ENCODE measurements at places on chromosomes 5 and 9.

DNA sequence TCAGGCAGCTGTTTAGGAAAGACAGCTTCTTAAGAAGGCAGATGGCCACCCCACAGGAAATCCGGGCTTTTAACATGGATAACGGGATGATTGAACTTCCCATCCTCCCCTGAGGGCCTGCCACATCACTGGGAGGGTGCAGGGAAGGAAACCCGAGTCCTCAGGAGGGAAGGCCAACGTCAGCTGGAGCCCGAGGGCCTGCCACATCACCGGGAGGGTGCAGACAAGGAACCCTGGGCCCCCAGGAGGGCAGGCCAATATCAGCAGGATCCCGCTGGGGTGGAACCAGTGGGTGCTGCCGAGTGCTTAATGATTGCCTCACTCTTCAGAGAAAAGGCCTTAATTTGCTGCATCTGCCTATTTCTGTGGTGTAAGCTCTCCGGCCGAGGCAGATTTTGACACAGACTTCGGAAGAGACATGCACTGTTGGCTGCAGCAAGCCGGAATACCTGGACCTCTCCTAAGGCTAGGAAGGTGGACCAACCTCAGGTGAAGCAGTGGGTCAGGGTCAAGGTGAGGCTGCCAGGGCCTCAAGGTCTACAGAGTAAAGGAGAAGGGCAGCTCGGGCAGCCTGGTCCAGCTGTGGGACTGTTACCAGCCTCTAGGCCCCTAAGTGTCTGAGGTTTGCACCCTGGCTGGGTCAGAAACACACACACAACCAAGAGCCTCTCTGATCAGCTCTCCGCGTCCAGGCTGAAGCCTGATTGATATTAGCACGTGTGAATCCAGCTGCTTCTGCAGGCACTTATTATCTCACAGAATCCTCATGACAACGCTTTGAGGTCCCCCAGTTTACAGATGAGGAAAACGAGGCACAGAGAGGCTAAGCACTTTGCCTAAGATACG, 14.8 kb upstream of the COL5A1 start:
- DNase-seq: no peak

- no peak for DNase-seq
Measured at GRCh38 chr9:101753716-101754115, 15.3 kb upstream of the GRIN3A start.

GRCh38 chr5:121793791-121794190, 57.9 kb upstream of the FTMT start:
- no peak for DNase-seq

- peak; percentile 1 for DNase-seq
Measured at GRCh38 chr9:75979362-75979761, 88.9 kb downstream of the PCSK5 start.

DNA sequence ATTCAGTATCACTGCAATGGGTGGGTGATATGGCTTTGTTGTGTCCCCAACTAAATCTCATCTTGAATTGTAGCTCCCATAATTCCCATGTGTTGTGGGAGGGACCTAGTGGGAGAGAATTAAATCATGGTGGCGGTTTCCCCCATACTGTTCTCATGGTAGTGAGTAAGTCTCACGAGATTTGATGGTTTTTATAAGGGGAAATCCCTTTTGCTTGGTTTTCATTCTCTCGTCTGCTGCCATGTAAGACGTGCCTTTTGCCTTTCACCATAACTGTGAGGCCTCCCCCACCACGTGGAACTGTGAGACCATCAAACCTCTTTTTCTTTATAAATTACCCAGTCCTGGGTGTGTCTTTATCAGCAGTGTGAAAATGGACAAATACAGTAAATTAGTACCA, 9.5 kb upstream of the NANS start:
- DNase-seq: peak; percentile 53

Measured in KBM-7 (cell line).